ENCODE measurements at places on chromosomes 12 and 14. TPM values are rescaled to one million over a fixed set of nuclear protein-coding genes. Genes with fewer than 3 reads are reported as not detected.

DNA sequence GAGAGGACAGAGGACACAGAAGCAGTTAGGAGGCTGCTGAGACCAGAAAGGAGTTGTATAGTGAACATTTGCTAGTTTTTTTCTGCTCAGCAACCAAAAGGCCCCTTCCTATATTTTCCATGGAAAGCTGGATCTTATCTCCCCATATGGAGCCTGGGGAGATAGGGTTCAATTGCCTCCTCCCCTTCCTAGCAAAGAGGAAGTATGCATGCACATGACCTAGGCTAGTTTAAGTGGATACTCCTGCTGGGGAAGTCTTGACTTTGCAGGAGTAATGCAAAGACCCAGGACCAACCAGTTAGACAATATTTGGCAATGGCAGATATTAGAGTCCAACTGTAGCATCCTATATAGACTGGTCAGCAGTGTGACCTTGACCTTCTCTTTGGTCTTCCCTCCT lies 15.1 kb downstream of the CHD8 start:
- DNase-seq, result no peak

DNA sequence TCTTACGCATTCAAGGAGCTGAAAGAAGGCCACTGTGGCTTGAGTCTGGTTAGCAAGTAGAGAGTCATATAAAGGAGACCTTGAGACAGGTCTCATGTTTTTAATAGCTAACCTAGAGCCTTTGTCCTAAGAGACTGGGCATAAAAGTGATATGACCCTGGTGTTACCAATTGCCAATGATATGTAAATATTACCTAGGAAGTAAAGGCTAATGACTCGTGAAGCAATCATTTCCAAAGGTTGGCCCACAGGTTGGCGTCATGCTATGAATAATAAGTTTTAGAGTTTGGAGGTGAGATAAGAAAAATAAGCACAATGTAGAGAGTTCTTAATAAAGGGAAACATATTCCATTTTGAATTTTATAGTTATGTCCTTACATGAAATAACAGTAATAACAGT lies 116.6 kb upstream of the PLEKHA5 start:
- no peak for DNase-seq

- no peak for DNase-seq
Observed at GRCh38 chr12:5969974-5970690, 25.1 kb upstream of the ANO2 start.

TMCC3 gene
- 6.0 TPM for polyA plus RNA-seq

NEUROD4 gene
- polyA plus RNA-seq, result not detected

DNA sequence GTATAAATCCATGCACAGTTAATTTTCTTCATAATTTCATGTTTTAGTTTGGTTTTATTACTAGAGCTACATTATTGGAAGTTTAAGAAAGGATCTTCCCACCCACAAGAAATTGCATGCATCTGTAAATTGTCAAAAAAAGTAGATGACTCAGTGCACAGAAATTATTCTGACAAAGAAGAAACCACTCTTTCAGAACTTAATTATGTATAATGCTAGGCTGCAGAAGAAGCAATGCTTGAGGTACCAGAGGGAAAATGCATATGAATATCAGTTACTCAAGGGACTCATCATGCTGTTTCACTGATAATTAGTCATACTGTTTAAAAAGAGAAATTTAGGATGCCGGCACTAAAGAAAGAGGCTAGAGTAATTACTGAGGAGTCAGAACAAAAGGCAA lies 147.0 kb downstream of the SLC16A7 start:
- no peak for DNase-seq

IKZF4 gene
- 23.3 TPM for polyA plus RNA-seq

GRCh38 chr12:24133384-24133783 lies 183.9 kb upstream of the SOX5 start:
- DNase-seq, result no peak

CAPZA3 gene
- polyA plus RNA-seq, result 1.4 TPM

DNA sequence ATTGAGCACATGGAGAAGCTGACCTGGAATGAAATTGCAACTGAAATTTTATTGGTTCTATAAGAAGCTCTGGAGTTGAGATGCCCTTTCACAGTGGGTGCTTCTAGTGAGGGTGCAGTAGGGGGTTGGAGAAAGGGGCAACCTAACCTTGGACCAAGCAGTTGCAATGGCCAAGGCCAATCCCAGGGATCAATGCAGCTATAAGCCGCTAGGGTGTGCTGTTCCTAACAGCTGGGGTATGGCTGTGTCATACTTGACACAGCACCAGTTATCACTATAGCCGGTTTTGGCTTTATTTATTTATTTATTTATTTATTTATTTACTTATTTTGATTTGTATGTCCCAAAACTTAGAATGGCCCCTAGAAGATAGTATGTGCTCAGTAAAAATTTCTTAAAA lies 505.9 kb downstream of the FLRT2 start:
- no peak for DNase-seq

IFNG-AS1 gene
- not detected for polyA plus RNA-seq

DNA sequence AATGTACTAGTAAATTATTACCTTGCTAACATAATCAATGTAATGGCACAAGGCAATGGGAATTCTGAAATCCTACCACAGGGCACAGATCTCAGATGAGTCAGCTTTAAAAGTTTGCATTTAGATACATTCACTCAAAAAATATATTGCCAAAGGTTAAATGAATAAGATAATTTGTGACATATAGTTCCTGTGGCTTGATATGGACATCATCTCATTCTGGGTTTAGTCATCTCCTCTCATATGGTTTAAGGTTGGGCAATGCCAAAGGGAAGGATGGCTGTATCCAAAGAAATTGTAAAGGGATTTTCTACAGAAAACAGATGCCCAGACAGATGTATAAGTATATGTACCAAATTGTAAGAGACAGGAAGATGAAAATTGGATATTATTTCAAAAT lies 1065.0 kb downstream of the LRFN5 start:
- no peak for DNase-seq

NUMB gene
- 109 TPM for polyA plus RNA-seq

DNA sequence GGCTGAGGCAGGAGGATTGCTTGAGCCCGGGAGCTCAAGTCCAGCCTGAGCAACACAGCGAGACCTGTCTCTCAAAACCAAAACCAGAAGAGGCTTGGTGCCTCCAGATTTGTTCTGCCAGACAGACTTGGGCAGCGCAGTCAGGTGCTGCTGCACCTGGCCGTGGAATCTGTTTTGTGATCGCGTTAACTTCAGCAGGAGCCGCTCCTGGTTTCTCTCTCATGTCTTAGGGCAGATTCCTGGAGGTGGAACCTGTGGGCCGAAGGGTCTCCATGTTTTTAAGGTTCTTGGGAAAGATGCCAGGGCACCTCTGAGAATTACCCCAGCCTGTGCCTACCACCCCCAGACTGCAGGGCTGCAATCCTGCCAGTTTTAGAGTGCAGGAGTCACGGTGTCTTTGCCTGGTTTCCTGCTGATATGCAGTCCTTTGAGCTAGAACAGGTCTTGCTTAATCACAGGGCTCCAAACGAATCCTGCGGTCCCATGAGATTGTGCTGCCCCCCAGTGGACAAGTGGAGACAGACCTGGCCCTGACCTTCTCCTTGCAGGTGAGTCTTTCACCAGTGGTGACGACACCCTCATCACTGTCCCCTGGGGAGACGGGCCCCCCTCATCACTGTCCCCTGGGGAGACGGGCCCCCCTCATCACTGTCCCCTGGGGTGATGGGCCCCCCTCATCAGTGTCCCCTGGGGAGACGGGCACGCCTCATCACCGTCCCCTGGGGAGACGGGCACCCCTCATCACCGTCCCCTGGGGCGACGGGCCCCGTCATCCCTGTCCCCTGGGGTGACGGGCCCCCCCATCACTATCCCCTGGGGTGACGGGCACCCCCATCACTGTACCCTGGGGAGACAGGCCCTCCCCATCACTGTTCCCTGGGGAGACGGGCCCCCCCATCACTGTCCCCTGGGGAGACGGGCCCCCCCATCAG lies 37.6 kb downstream of the PACS2 start:
- DNase-seq, result peak; percentile 62

DNA sequence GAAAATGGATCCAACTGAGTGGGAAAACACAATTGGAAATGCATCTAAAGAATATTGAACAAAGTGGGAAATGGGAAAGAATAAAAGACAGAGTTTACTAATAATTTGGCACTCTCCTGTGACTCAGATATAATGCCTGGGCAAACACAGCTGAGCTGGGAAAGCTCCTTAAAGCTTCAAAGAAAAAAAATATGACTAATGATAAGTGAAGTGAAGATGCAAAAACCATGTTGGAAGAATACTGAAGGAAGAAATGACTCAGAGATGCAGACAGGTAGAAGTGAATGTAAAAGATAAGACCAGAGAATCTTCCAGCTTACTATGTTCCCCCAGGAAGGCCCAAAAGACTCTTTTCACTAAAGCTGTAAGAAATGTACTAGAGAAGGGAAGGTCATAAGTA lies 62.4 kb upstream of the FOXG1 start:
- no peak for DNase-seq

RDH11 gene
- 69.2 TPM for polyA plus RNA-seq

DNA sequence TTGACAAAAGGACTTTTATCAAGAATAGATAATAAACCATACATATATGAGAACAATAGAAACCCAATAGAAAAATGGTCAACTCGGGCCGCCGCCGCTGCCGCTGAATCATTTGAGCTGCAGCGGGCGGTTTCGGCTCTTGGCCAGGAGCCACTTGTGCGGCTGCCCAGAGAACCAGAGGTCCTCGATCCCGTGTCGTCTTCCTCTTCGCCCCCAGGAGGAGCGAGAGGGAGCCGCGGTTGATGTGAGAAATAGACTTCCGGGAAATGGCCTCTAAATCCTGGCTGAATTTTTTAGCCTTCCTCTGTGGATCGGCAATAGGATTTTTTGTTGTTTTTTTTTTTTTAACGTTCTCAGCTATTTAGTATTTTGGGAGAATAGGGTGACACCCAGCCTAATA lies 44.8 kb downstream of the CPSF6 start:
- peak; percentile 89 for DNase-seq

- no peak for DNase-seq
Observed at GRCh38 chr12:89935850-89936249, 227.2 kb upstream of the ATP2B1 start.

DNA sequence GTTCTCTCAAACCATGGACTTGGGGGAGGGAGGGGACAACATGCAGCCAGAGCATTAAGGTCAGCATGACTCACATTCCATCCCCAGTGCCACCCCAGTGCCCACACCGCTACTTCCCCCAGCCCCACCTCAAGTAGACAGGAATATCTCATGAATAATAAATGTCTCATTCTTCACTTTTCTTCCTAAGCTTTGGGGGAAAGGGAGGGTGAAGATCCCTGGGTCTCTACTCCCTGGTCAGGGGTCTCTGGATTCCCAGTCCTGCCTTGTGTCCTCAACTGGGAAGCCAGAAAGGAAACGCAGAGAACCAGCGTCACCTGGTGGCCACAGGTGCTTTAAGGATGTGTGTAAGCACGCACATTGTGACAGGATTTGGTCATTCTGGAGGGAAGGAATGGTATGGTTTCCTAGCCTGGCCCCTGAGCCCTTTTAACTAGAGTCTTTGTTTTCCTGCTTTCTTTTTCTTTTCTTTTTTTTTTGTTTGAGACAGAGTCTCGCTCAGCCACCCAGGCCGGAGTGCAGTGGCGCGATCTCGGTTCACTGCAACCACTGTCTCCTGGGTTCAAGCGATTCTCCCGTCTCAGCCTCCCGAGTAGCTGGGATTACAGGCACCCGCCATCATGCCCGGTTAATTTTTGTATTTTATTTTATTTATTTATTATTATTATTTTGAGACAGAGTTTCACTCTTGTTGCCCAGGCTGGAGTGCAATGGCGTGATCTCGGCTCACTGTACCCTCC lies 3.4 kb downstream of the GPR84 start:
- DNase-seq, result peak; percentile 75

SGPP1 gene
- polyA plus RNA-seq, result 21.3 TPM

GRCh38 chr12:31627456-31628054 lies 31.9 kb upstream of the ETFBKMT start:
- DNase-seq, result no peak

GRCh38 chr14:69632593-69633151 lies 21.3 kb downstream of the SUSD6 start:
- no peak for DNase-seq

PAX9 gene
- polyA plus RNA-seq, result 0.70 TPM

PSMC6 gene
- polyA plus RNA-seq, result 188 TPM

RBP5 gene
- polyA plus RNA-seq, result 22.5 TPM

GRCh38 chr12:95790033-95790916 lies at the start of gene NTN4:
Gene NTN4 (minus strand): TSS chr12:95790764. CDS start chr12:95790309, 455 bp downstream.
- peak; percentile 82 for DNase-seq

Data from left lung (tissue), 14 donors.